ENCODE measurements at places on chromosomes 4 and X. TPM values are rescaled to one million over a fixed set of nuclear protein-coding genes. Genes with fewer than 3 reads are reported as not detected.

- no peak for DNase-seq
Observed at GRCh38 chrX:16187024-16187760, 19.9 kb downstream of the MAGEB17 start.

DNA sequence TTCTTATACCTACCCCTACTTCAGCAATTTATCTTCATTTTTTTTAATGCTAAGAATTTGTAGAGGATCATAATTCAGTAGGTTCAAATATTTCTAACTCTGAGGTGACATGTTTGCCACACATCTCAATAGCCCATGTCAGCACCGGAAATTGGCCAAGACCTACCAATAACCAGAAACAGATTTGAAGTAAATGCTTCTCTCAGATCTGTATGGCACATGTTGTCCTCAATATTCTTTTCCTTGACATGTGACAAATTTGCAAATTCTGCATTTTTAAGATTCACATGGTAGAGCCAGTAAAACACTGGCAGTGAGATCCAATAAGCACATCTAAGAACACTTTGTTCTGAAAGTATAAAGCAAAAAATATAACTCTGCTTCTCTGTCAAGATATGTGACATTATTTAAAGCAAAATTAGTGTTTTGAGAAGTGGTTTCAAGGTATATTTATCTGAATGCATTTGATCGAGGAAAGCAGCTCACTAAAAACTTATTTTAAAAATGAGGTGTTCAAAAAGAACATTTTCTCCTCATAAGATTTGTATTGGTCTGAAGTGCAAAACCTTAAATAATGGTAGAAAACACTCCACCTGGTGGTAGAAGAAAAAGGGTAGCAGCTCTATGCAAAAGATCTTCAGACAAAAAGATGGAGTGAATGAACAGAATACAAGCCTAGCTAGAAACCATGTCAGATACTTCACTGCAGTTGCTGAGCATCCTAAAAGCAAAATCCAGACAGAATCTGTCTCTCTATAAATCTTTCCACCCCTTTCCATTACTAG, 513.8 kb upstream of the FAM241A start:
- no peak for DNase-seq

GRCh38 chrX:88366314-88366713, 380.7 kb upstream of the CPXCR1 start:
- no peak for DNase-seq

DNA sequence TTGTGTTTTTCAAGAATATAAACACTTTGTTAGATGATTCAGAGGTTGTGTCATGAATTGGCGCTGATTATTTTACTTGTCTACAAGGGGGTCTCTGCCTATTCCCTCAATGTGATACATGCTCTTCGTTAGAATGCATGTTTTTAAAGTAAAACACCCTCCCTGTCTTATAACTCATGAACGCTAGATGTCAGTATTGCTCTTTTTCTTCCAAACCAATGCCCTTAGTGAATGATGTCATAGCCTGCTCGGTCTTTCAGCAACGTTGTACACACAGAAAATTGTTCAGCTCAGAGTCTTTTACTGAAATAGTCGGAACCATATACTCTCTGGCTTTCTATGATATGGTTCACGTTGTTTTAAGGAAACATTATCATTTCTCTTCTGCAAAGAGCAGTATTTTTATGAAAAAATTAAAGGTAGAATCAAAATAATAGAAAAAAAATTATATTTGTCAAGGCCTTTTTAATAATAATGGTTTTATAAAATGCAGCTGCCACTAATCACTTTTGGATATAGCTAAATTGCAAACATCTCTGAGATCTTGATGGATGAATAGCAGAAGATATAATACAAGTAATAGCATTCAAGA, 292.9 kb downstream of the TLL1 start:
- DNase-seq, result no peak

DNA sequence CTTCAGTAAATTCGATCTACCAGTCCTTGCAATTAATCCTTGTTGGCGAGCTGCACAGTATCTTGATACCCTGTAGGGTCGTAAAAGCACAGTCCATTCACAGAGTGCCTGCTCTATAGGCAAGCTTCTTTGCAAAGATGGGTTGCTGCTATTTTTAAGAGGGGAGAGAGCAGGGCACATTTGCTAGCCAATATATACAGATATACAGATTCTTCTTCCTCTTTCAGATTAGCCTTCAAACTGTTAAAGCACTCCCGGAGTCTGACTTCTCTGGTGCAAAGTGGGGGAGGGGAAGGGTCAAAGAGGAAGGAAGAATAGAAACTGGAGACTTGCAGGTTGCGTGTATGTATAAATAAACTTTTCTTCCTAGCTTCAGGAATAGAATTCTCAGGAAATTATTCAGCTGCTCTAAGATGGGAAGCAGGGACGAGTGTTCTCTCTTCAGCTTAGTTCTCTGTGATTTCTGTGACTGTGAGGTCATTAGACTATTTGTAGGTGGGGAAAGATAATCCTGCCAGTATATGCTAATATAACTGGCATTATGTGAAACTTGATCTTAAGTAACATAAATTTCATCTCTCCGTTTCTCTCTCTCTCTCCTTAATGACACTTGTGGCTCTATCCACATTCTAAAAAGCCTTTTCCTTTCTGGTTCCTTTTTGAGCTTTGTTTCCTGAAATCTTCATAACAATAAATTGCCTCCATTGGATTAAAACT, at the start of gene CYSLTR1:
Gene CYSLTR1 (minus strand): TSS at position 242 of the 717 bp plus-strand sequence. CDS start 53,865 bp downstream, outside the sequence.
- no peak for DNase-seq

- no peak for DNase-seq
Observed at GRCh38 chrX:107827030-107827831, 1.6 kb downstream of the MID2 start.

Gene BEX5
- total RNA-seq, result 2.1 TPM

Measured in left colon (tissue), 2 donors.